ENCODE measurements at places on chromosomes 16 and 17.

DNA sequence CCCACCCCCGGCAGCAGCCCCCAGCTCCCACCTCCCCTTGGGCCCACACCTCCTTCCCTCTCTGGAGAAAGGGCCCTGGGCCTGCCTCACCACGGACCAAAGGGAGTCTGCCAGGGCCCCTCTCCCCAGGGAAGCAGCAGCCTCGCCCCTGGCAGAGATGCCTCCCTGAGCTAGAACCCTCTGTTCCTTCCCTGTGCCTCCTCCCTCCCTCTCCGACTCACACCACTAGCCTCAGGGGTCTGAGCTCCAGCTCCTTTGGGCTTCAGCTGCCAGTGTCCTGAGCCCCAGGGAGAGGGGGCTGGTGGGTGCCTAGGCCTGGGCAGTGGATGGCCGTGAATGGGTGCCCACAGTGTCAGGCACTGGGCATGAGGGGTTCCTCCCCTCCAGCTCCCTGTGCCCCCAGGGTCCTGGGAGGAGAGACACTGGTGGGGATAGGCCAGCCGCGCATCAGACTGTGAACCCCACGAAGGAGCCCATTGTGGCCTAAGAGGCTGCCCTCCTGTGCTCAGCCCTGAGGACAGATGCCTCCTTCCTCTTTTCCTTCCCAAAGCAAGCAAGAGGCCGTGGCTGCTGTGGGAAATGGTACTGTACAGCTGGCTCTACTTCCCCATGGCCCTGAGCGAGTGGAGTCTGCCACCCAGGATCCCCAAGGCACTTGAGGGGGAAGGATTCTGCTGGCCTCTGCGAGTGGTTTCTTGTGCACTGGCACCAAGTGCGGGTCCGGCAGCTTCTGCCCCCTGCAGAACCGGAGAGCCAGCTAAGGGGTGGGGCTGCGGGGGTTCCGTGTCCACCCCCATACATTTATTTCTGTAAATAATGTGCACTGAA is 20.7 kb downstream of the MMP15 start:
- no peak for DNase-seq

DNA sequence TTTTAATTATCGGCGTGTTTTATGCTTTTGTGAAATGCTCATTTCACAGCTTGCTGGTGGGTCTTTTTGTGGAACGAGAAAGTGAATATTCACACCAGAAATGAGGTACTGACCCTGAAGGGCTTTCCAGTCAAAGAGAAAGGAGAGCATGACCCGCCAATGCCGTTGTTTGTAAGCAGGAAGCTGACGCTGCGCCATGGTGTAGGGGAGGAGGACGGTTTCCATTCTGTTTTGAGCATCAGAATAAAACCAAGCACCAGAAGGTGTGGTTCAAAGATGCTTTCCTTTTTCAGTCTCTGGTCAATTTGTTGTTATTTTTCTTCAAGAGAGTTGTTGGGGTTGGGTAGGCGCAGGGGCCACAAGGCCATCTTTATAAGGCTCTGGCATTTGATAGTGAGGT is 669.3 kb downstream of the WWOX start:
- DNase-seq, result peak; percentile 44

DNA sequence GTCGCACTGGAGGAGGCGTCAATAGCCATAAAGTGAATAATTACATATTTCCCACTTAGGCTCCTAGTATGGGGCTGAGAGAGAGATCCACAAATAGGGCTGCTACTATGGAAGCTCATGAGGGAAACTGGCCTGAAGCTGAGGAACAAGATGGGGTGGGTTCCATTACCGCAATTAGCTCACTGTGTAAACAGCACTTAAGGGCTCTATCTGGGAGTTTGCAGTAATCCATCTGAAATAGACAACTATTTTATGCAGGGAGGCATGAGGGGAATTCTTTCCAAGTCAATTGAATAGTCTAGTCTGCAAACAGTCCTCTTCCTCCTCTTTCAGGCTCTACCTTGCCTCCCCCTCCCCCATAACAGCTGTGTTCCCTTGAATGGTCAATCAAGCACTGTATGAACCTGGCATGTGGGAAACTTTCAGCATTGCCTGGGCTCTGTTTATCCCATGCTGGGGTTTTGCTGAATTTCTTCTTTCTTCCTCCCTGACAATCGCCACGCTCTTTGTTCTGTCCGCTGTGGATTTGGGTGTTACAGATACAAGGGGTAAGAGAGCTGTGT is 56.1 kb upstream of the MAF start:
- no peak for DNase-seq

GRCh38 chr16:23801378-23801777 is 34.4 kb upstream of the PRKCB start:
- peak; percentile 90 for DNase-seq

DNA sequence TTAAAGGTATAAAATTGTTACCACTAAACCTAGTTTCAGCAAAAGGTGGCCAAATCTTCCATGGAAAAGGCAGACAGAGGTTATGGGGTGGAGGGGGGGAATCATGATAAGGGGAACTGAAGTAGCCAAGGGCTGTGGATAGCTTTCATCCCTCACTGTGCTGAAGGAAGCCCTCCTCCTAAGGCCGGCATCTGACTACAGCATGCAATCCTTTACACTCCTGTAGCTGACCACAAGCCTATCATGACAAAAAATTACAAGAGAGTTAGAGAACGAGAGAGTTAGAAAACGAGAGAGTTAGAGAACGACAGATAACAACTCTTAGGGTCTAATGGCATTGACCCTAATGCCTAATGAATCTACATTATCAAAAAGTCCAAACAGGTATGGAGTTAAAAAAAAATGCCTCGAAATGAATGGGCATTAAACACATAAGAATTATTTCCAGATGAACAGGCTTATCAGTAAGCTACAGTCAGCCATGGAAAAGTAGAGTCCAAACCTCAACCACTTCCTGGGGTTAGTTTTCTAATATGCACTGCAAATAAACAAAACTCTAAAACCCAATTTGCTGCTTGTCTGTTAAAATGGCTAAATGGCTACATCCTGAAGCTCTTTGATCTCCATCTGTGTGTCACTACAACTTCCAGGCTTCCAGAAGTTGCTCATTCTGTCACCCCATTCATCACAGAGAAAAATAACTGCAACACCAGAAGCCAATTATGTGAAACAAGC is 29.7 kb downstream of the DUSP14 start:
- no peak for DNase-seq

All from CD4-positive, alpha-beta T cell treated with Interleukin-17A for 4 hours (primary cell).